ENCODE measurements at places on chromosomes 16 and 17.

DNA sequence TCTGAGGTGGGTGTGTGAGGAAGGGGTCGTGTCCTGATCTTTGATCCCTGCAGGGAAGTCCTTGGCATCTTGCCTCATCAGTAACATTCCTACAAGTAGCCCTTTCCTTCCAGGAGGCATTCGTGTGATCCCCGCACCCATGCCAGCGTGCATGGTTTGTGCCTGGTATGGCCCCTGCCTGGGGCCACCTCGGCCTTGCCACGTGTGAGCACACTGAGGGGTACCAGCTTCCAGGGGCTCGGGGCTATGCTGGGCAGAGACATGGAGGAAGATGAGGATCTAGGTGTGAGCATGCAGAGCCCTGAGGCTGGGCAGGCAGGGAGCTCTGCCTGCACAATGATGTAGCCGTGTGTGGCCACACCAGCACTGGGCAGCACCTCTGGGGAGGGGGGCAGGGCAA lies 6.0 kb downstream of the HSD3B7 start:
- DNase-seq: no peak

- DNase-seq: no peak
Measured at GRCh38 chr17:57369509-57369945, 113.2 kb downstream of the MSI2 start.

DNA sequence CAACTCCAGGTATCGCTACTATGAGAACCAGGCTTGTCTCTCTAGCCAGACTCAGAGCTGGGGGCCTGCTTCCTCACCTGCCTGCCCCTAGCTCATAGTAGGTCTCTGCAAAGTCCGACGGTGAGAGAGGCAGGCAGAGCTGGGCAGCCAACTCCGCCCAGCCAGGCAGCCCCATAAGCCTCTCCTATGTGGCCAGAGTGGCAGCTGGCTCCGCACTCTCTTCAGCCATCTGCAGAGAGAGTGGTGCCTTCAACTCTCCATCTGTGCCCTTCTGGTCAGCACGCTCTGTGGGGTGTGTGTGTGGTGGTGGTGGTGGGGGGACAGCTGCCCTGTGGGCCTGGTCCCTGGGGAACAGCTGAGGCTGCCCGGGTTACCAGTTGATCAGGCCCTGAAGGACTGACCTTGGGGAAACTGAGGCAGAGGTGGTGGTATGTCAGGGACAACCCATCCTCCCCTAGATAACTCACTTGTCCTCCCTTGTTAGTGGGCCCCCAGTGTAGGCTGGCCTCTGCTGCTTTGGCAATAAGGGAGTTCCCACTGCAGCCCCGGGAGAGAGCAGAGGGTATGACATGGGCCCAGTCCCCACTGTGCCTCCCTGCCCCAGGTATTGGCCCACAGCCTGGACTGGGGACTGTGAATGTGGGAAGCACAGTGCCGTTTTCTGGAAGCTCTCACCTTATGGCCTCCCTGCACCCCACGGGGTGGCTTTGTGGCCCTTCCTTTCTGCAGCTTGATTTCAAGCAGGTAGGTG lies 1.8 kb upstream of the ADGRG1 start:
- no peak for DNase-seq

DNA sequence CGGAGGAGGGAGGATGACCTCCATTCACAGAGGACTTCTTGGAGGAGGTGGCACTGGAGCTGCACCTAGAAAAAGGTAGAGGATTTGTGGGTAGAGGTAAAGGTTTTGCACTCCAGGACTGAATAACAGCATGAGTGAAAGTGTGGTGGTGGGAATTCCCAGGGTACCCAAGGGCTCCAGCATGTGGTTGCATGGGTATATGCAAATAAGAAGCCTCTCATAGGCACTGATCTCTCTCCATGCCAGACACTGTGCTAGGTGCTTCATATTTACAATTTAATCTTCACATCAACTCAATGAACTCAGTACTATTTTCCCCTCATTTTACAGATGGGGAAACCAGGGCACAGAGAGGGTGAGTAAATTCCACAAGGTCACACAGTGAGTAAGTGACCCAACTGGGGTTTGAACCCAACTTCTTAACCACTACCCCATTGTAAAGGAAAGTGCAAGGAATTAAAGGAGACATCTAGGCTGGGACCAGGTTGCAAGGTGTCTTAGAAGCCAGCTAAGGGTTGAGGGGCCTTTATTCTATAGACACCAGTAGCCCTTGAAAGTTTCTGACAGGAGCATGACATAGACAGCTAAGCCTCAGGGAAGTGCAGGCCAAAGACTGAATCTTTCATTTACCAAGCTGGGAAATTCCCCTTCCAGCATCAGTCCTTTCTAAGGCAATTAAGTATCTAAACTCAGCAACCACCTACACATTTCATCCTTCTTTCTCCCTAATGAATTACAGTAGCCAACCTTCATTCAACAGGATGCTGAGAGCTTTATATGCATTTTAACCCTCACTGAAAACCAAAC lies 21.3 kb downstream of the SCNN1B start:
- no peak for DNase-seq

DNA sequence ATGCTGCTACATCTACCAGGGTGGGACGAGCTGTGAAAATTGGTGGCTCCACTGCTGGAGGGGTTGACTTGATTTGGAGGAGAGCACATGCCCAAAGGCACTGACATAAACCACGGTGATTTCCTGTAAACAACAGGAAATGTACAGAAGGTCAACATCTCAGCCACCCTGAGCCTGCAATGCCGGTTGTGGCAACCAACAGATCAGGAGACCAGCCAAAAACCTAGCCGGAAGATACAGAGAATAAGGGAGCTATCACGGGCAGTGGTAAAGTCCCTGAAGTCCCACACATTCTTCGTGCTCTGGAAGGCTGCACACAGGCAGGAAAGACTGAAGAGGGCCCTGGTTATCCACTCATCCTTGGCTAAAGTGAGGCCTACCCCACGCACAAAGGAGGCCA lies 56.2 kb downstream of the ADCY9 start:
- DNase-seq: no peak

Measured in NCI-H1694 treated with DMSO at 0.1 percent for 48 hours (cell line).